ENCODE measurements at places on chromosomes 5 and 9.

GRCh38 chr5:17282283-17283120, 65.1 kb downstream of the BASP1 start:
- no peak for DNase-seq

GRCh38 chr5:73599380-73599779, 26.6 kb upstream of the ARHGEF28 start:
- DNase-seq, result no peak

- no peak for DNase-seq
Measured at GRCh38 chr9:125893277-125893676, 146.1 kb downstream of the PBX3 start.

DNA sequence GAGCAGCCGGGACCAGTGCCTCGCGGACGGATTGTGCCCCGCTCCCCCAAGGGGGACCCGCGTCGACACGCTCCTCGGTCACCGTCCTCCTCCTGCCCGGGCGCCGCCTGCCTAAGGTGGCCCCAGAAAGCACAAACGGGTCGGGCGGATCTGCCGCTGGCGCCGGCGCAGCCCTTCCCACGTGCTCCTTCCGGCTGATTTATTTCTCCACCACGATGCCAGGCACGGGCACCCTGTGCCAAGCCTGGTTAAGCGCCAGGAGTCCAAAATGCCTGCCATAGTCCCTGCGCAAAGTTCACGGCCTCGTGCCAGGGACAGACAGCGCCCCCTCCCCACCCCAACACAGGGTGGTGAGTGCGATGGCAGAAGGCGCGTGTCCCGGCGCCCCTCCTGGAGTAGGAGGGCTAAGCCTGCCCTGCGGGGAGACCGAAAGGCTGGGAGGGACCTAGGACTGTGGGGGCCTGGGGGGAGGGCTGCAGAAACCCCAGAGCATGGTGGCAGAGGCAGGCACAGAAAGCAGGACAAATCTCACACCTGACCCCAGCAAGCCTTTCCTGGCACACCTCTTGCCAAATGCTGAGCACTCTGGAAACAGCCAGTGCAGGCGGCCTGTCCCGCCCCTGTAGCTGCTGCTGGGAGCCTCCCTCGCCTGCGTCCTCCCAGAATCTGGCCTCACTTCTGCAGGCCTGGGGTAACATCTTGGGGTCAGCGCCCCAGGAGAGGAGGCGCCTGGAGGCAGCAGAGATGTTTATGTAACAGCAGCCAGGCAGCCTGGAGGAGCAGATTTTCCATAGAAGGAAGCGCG, 1.1 kb upstream of the NOTCH1 start:
- no peak for DNase-seq

- no peak for DNase-seq
Measured at GRCh38 chr5:54659700-54660131, 142.2 kb downstream of the SNX18 start.

- no peak for DNase-seq
Measured at GRCh38 chr9:69104830-69105527, 69.1 kb upstream of the TJP2 start.

GRCh38 chr5:136000932-136001331, 27.9 kb upstream of the TGFBI start:
- no peak for DNase-seq

GRCh38 chr9:70392850-70393249, 21.6 kb downstream of the KLF9 start:
- no peak for DNase-seq

- no peak for DNase-seq
Measured at GRCh38 chr5:99019812-99020697, 91.2 kb upstream of the CHD1 start.

GRCh38 chr9:75152416-75152815, 64.1 kb downstream of the OSTF1 start:
- DNase-seq, result no peak

DNA sequence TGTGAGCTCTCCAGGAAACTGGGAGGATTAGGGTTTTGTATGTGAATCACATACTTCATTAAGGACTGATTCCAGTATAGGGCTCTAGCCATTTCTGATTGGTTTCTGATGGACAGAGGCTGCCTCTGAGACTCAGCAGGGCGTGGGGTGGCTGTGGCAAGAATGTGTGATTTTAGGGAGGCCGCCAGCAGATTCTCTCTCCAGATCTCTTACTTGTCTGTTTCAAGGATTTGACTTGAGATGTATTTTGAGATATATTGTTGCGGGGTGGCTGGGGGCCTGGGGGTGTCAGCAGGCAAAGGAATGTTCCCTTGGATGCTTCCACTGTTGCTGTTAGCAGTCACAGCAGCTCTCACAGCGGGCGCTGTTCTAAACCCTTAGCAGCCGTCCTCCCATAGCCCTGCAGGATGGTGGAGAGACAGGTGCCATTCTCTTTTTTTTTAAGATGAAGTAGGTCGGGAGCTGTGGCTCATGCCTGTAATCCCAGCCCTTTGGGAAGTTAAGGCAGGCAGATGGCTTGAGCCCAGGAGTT, 8.0 kb upstream of the HNRNPAB start:
- DNase-seq, result no peak

GRCh38 chr5:77423022-77423750, 68.9 kb downstream of the WDR41 start:
- DNase-seq, result no peak

- no peak for DNase-seq
Measured at GRCh38 chr5:110458313-110458712, 268.2 kb downstream of the TMEM232 start.

DNA sequence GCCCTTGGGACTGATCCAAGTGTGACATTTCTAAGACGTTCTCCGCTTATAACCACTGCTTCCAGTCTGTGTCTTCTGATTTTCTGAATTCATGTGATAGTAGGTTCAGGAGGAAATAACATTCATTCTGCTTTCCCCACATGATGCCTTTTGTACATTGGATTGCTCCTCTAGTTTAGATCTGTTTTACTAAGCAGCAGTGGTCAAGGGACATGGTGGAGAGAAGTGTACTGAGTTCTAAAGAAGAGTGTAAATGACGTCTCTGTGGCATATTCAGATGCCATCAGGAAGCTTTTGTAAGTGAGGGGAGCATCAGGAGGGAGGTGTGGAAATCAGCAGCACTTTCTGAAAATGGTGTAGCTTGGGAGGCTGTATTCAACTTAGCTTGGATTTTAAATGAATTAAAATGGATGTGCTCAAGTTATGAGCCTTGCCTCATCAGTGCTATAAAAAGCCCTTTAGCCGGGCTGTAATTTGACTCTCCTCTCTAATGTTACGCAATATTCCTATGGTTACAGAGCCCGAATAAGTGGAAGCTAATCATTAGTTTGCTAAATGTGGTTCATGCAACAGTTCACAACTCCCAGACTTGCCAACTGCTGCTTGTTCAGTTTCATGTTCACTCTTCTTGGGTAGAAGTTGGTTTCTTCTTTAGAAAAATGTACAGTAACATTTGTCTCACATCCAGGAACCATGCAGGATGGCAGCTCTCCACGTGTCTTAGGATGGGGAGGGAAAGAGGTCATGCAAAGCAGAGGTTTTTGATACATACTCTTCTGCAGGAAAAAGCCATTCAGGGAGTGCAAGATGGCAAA, 281.3 kb downstream of the ARHGAP26 start:
- no peak for DNase-seq

GRCh38 chr5:68683632-68684036, 410.2 kb upstream of the SLC30A5 start:
- no peak for DNase-seq

- DNase-seq, result no peak
Measured at GRCh38 chr5:66343370-66344071, 199.4 kb downstream of the SREK1 start.

DNA sequence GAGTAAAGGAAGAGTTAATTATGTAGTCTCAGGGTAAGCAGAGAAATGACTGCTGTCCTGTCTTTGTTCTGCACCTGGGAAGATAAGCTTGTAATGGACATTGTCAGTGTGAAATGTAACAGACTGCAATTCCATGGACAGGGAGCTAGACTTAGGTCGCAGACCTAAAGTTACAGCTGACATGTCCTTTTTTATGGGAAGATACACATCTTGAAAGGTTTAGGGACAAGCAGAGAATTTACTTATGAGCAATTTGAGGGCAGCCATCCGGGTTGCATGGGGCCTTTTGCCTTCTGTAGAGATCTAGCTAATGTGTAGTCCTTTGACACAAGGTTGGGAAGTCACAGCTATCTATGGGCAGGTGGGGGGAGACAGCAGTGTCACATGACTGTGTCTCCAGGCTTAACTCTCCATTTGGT, 85.7 kb downstream of the SERINC5 start:
- DNase-seq, result no peak

DNA sequence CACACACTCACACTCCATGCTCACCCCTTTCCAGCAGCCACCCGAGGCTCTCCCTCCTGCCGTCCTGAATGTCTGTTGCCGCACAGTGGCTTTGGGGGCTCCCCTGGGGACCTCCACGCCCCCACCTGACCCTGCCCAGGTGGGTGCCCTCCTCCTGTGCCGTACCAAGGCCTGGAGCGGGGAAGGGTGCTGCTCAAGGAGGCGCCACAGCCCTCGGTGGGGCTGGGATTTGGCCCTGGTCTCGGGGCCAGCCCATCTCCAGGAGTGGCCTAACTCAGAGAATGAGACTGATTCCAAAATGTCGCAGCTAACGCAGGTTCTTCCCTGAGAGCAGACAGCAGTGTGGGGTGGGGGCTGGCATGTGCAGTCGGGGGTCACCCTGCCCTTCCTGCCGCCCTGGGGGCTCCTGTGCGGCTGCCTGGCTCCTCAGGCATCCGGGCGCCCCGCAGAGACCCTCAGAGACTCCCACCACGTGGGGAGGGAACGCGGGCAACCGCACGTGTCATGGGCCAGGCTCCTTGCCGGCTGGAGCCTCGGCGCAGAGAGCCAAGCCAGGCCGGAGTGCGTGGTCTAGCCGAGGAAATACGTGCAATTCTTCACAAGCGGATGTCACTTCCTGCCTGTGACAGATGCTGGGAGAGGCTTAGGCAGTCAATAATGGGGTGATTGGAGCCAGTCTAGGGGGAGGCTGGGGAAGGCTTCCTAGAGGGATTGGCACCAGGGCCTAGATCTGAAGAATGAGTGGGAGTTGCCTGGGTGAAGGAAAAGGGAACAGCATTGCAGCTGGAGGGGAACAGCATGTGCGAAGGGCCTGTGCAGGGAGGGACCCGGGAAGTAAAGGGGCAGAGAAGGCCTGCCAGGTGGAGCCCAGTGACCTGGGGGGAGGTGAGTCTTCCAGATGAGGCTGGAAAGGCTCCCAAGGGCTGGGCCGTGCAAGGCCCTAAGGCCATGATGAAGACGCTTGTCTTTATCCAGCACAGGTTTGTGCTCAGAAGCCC, 44.1 kb downstream of the C9orf50 start:
- DNase-seq, result no peak

- peak; percentile 11 for DNase-seq
Measured at GRCh38 chr9:96202971-96203780, 98.8 kb downstream of the HSD17B3 start.

- DNase-seq, result peak; percentile 5
Measured at GRCh38 chr5:145347026-145347616, 488.0 kb downstream of the PRELID2 start.

DNA sequence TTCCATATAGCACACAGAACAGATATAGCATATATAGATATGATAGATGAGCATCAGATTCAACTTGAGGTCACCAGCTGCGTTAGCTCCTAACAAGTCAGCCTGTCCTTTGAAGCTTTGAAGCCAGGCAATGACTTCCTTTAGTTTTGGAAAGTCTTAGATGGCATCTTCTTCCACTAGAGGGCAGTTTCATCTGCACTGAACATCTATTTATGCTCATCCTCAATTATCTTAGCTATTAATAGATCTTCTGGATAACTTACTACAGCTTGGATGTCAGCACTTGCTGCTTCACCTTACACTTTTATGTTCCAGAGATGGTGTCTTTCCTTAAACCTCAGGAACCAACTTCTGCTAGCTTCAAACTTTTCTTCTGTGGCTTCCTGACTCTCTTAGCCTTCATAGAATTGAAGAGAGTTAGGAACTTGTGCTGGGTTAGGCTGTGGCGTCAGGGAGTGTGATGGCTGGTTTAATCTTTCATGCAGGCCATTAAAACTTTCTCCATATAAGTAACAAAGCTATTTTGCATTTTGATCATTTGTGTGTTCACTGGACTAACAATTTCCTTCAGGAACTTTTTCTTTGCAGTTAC, 1401.4 kb downstream of the EFNA5 start:
- peak; percentile 20 for DNase-seq

- DNase-seq, result no peak
Measured at GRCh38 chr9:116555119-116555518, 132.0 kb upstream of the TRIM32 start.

DNA sequence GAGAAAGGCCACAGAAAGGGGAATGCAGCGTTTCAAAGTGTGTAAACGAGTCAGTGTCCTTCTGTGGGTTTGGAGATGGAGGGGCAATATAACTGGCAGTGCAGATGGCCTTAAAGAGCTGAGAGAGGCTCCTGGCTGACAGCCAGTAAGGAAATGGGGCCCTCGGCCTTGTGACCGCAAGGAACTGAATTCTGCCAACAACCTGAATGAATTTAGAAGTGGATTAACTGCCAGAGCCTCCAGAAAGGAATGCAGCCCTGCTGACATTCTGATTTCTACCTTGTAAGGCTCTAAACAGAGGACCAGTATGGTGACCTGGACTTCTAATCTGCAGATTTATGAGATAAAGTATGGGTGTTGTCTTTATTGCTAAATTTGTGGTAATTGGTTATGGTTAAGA, 17.5 kb upstream of the NREP start:
- peak; percentile 16 for DNase-seq

- no peak for DNase-seq
Measured at GRCh38 chr9:36945999-36946398, 88.1 kb downstream of the PAX5 start.

- DNase-seq, result peak; percentile 62
Measured at GRCh38 chr9:8858596-8859161, 1059.1 kb upstream of the DMAC1 start.

GRCh38 chr9:749716-750115, 91.8 kb upstream of the DMRT1 start:
- DNase-seq, result no peak

GRCh38 chr5:101271416-101271815, 368.3 kb upstream of the ST8SIA4 start:
- DNase-seq, result no peak

DNA sequence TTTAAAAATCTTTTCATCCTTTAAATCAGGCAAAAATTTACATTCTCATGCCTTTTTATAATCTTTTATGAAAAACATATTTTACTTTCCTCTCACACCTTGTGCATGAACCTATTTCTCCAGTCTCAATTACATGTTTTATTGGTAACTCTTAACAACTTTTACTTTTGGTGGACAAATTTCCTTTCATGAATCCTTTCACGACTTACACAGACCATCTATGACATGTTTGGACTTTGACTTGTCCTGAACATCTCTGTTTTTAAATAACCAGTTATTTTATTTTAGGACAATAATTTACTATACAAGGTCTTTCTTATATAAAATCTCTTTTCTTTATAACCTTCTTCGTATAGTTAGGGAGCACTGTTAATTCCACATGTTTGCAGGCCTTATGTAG, 26.5 kb upstream of the MTMR12 start:
- peak; percentile 22 for DNase-seq

GRCh38 chr5:103475629-103476240, 86.9 kb downstream of the NUDT12 start:
- DNase-seq, result peak; percentile 42

Data from cerebellar cortex (tissue), 1 donor.